Cerebellar nuclear complex (tissue), 1 donor: ENCODE measurements at places on chromosomes 1 and 21.

GRCh38 chr1:21005466-21006239 is 171.0 kb downstream of the EIF4G3 start:
- DNase-seq = no peak

GRCh38 chr1:160628799-160629263 is 18.0 kb downstream of the SLAMF1 start:
- DNase-seq = no peak

DNA sequence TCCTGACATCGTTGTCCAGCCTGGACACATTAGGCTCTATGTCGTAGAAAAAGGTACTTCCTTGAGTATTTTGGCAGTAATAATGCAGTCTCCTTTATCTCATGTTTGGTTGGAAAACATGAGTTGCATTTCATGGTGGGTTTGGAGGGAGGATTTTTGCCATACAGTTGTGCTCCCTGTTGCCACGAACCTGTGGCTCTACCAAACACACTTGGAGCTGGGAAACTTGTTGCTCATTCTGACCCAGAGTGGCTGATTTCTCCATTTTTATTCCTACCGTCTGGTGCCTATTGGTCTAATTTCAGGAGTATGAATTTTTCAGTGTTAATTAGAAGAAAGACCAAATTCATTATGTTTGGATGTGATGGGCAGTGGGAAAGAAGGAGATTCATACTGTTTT is 50.7 kb downstream of the MPZL1 start:
- no peak for DNase-seq

- no peak for DNase-seq
Measured at GRCh38 chr1:237507005-237507404, 383.7 kb downstream of the ZP4 start.

DNA sequence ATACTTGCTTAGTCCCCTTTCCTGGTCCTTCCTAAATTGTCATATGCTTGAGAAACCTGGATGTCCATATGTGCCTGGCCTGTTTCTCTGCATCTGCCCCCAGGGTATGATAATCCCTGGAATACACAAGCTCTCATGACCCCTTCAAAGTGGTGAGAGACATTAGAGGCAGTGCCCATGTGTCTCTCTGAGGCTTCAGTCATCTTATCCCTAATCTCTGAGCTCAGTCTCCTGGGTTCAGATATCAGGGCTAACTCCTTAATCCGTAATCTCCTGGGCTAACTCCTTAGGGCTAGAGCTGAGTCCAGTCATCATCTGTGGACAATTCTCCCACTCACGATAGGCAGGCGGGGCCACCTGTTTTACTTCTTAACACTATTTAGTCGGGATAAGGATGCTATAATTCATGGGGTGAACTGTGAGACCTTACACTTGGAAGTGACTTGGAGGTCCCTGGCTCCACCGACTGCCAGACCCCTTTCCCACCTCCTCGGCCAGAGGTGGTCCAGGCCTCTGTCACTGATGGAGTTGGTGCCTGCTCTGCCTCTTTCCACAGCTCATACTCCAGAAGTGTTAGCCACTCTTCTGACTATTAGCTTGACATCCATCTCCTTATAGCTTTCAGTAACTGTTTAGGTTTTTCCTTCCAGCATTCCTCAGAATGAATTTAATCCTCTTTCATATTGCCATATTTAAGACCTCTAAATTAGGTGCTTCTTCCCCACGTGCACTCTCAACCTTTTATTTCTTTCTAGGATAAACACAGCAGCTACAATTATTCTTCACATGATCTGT is 22.7 kb downstream of the CCN1 start:
- no peak for DNase-seq

GRCh38 chr1:226786550-226786949 is 47.5 kb upstream of the ITPKB start:
- no peak for DNase-seq

DNA sequence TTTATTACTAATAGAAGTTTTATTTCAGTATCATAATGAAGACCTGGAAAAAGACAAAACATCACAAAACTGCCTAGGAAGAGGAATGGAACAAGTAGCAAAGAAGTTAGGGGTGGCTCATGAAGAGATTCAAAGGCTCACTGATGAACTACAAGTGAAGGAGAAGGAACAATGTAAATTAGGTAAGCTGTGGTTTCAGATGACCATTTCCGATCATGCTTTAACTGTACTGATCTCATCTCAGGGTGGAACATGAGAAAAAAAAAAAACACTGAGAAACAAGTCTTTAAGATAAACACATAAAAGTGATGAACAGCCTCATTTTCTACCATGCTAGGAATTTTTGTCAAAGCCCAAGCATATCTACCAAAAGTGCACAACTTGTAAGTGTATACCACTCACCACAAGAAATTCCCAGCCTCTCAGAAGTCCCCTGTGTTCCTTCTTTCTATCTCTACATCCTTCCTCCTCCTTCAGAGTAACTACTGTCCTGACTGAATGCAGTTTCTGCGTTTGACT is 19.6 kb downstream of the CCDC30 start:
- no peak for DNase-seq

DNA sequence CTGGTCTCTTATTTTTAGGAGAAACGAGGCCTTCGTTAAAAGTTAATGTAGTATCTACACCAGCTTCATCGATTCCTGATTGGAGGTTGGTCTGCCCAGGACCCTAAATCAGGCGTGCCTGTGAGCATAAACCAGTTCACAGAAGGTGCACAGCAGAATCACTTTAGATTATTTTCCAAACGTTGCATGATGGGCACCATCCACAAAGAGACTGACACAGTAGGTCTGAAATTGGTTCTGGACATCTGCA is 256 bp upstream of the TARBP1 start:
- no peak for DNase-seq

DNA sequence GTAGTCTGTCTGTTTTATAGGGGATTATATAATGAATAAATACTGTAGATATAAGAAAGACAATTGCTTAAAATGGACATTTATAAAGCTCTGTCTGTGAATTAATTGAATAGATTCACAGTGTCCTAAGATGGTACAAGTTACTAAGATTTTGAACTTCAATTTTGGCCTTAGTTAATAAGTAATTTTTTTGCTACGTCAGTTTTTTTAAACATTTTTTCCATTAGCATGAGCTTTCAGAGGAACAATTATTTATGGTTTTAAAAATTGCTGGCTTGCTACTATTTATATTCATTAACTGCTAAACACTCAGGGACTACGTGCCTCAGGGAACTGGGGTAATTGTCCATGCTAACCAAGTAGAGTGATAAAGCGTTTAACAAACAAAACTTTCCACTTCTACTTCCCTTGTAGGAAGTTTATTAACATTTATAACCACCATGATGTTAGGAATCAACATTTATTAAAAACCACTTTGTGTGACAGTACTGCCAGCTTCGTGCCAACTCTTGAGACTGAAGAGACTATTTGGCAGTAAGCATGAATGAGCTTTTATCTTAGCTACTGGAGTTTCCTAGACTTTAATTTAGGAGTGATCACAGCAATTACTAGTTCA is 65.4 kb upstream of the PTGS2 start:
- DNase-seq = no peak

GRCh38 chr1:207076181-207076955 is 12.3 kb upstream of the C4BPB start:
- no peak for DNase-seq

- DNase-seq = no peak
Measured at GRCh38 chr21:33124889-33125288, 54.9 kb downstream of the OLIG1 start.

- no peak for DNase-seq
Measured at GRCh38 chr1:59309392-59309791, 12.5 kb downstream of the FGGY start.

DNA sequence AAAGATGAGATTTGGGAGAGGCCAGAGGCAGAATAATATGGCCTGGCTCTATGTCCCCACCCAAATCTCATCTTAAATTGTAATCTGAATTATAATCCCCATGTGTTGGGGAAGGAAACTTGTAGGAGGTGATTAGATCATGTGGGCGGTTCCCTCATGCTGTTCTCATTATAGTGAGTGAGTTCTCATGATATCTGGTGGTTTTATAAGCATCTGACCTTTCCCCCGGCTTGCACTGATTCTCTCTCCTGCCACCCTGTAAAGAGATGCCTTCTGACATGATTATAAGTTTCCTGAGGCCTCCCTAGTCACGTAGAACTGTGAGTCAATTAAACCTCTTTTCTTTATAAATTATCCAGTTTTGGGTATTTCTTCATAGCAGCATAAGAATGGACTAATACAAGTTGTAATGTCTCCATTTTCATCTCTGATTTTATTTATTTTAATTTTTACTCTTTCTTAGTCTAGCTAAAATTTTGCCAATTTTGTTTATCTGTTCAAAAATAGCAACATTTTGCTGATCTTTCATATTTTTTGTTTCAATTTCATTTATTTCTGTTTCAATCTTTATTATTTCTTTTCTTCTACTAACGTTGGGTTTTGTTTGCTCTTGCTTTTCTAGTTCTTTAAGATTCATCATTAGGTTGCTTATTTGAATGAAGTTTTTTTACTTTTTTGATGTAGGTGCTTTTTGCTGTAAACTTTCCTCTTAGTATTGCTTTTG is 67.0 kb upstream of the ZRANB2 start:
- no peak for DNase-seq

- DNase-seq = no peak
Measured at GRCh38 chr1:83632906-83633305, 366.0 kb downstream of the TTLL7 start.

- DNase-seq = no peak
Measured at GRCh38 chr1:89660224-89661061, 27.5 kb downstream of the LRRC8C start.

DNA sequence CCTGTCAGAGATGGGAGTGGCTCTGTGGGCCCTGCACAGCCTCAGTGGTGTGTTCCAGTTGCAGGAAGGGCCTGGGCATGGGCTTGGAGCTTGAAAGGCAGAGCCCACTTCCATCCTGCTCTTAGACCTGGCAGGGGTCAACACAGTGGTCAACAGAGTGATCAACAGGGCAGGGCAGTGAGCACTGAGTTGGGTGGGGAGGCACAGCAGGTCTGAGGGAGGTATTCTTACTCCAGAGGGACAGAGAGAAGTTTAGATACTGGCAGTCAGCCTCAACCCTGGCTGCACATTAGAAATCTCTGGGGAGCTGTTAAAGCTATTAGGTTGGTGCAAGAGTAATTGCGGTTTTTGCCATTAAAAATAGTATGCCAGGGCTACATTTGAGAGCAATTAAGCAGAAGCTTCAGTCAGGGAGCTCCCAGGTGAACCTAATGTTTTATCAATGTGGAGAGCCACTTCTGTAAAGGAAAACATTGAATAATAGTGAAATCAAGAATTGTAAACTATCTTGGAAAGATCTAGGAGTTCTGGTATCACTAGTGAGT is 37.7 kb downstream of the SH3BGR start:
- no peak for DNase-seq

DNA sequence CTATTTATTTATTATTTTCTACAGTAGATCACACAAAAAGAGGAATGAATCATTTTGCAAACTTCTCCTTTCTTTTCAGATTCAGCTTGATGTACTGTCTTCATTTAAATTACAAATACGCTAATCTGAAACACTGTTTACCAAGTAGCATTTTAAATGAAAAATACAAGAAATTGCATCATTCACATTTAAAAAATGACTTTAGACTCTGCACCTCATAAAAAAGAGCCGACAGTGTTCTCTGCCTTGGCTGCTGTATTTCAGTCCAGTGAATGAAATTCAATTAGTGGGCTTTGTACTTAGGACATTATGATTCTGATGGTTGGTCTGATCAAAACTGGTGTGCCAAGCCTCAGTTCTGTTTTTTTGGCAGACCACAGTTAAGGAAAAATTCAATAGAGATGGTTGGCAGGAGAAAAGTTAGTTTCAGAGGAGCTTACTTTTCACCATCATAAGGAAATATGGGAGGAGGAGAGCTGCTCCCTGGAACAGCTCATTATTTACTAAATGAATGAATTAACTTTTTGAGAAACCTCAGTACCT is 222.4 kb upstream of the ESRRG start:
- DNase-seq = no peak

- no peak for DNase-seq
Measured at GRCh38 chr1:226657895-226658545, 81.1 kb downstream of the ITPKB start.

DNA sequence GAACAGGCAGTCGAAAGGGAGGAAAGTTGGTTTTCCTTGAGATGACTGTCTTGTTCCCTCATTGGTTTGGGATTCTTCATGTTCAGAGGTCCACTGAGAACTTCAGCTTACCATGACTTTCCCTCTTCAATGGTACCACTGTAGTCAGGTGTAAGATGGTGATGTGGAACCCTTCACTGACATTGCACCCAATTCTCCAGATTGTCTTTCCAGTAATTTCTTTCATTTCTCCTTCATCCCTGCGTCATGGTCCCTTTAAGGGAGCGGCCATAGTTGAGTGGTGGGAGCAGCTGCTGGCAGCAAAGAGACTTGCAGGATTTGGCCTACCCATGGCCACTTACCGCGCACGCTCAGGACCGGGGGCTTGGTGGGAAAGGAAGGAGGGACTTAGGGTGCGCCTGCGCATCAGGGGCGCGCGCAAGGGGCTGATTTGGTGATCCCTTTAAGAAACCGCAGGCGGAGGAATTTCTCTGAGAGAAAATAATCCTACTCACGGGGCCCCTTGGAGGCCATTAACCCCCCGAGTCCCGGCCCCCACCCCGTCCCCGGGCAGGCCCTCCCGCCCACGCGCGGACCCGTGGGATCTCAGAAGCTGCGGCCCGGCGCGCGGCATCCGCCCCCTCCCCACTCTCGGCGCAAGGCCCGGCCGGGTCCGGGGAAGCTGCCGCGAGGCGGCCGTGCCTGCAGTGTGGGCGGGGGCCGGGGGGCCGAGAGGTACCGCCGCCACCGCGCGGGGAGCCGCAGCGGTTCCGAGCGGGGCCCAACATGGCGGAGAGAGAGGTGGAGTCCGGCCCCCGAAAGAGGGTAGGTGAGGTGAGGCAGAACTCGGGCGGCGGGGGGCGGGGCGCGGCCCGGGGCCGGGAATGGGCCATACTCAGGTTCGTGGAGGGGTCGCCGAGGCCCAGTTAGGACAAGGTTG is at the start of gene ZMYM4:
TSS of gene ZMYM4 (plus strand) at position 428 of the 919 bp plus-strand sequence. CDS start at position 766, 338 bp downstream.
- DNase-seq = peak; percentile 2

DNA sequence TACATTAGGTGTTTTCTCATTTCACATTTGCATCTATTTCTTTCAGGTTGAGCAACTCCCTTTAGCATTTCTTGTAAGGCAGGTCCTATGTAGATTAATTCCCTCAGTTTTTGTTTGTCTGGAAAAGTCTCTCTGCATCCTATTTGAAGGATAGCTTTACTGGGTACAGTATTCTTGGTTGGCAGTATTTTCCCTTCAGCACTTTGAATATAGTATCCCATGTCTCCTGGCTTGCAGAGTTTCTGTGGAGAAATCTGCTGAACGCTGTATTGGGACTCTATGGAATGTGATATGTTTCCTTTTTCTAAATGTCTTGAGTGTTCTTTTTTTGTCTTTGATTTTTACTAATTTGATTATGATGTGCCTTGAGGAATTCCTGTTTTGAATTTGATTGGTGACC is 28.9 kb upstream of the FAM163A start:
- no peak for DNase-seq

GRCh38 chr1:200738327-200738948 is at the start of gene CAMSAP2:
Gene CAMSAP2, plus strand, starts transcription at chr1:200738893. Its CDS starts 935 bp downstream, at chr1:200739828.
- DNase-seq = peak; percentile 89

DNA sequence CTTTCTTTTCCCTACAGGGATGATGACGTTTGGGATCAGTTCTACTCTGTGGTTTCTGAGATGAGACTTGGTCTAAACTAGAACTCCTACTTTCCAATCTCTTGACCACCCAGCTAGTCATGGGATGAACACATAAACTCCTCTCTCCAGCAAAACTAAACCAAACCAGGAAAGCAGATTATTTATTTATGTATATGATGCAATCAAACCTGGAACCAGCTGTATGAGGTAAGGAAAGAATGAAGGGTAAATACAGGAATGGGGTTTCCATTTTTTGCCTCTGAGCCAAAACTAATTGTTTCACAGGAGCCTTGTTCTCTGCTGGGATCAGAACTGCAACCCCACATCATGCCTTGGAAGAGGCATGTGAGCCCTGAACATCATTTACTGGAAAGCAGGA is 3.3 kb upstream of the AGT start:
- DNase-seq = no peak

- no peak for DNase-seq
Measured at GRCh38 chr1:239426821-239427475, 40.6 kb downstream of the CHRM3 start.
